ENCODE measurements at places on chromosomes 6 and 20.

DNA sequence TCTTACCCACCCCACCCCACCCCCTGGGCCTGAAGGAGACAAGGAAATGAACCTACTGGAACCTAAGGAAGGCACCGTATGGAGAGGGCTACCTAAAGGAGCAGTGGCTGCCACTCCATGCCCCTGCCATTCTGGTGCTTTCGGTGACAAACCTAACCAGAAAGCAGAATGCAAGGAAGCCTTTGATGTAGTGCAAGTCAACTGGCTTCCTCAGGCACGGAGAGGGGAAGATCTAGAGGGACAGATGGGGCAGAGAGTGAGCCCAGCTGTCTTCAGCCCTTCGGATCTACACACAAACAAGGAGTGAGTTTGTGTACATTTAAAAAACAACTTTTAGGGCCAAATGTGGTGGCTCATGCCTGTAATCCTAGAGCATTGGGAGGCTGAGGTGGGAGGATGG is 39.5 kb downstream of the PPP1R16B start:
- DNase-seq = no peak

DNA sequence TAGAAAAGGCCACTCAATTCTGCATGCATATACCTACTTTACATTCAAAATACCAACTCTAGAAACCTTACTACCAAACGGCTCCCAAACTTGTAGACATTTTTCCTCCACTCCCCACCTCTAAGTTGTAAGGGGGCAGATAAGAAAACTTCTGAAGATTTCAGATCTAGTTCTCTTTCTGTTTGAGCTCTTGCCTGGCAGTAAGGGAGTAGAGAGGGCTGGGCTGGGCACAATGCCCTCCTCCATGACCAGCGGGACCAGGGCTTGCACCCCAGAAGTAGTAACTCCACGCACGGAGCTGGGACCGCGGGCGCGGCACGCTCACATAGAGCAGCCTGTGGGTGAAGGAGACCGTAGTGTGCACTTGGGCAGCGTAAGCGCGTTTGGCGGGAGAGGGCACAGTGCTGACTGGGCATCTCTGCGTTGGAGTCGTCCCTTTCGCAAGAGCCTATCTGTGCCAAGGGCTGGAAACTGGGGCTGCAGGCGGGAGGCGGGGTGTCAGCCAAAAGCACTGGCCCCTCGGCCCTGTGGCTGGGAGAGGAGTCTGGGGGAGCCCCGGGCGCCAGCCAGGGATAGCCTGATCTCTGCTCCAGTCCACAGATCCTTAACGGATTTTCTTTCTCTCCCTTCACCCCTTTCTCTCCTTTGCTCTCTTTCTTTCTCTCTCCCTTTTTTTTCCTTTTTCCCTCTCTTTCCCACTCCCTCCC is 32.4 kb downstream of the PHACTR1 start:
- no peak for DNase-seq

GRCh38 chr6:154969796-154970195 is 25.3 kb upstream of the TIAM2 start:
- DNase-seq = no peak

- DNase-seq = no peak
Observed at GRCh38 chr6:105746509-105746908, 339.6 kb upstream of the PRDM1 start.

GRCh38 chr6:135084001-135084915 is 29.6 kb upstream of the HBS1L start:
- DNase-seq = no peak

- DNase-seq = no peak
Observed at GRCh38 chr20:11445161-11445560, 472.5 kb upstream of the BTBD3 start.

GRCh38 chr6:48834706-48835105 is 628.3 kb downstream of the MMUT start:
- no peak for DNase-seq

All from CD8-positive, alpha-beta T cell (primary cell).